ENCODE measurements at places on chromosomes 1 and 21.
A peak's percentile ranks its signal among the peaks of the same experiment; 100 is the strongest.

DNA sequence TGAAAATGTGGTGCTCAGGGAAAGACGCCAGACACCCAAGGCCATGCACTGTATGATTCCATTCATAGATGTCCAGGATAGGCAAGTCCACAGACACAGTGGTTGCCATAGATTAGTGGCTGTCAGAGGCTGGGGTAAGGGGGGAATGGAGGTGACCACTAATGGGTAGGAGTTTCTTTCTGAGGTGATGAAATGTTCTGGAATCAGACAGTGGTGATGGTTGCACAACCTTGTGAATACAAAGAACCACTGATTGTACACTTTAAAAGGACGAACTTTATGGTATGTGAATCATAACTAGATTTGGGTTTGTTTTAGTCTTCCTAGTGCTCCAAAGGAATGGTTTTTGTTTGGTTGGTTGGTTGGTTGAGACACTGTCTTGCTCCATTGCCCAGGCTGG is 51.7 kb downstream of the PRAMEF20 start:
- DNase-seq = no peak

DNA sequence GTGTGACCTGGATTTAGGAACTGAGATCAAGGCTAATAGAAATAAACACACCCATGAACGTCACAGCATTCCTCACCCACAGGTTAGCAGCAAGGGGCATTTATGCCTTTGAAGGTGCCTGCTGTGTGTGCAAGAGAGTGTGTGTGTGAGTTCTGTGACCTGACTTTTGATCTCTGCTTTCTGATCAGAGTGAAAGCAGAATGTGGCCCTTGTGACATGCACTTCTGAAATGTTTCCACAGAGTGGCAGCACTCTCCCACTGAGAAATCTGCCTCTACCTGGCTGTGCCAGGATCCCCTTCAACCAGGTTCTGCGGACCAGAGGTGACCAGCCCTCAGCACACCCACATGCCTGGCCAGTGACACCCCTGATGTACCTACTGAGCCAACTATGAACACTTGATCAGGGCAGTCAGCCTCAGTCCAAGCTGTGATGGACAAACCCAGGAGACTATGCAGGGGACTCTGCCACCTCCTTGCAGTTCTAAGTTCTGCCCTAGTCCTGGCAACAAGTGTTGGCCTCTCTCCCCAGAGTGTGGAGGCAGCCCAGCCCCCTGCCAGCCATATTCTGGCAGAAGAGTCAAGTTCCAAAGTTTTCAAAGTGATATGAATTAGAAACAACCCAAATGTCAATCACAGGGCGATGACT is 41.0 kb downstream of the RXRG start:
- no peak for DNase-seq

DNA sequence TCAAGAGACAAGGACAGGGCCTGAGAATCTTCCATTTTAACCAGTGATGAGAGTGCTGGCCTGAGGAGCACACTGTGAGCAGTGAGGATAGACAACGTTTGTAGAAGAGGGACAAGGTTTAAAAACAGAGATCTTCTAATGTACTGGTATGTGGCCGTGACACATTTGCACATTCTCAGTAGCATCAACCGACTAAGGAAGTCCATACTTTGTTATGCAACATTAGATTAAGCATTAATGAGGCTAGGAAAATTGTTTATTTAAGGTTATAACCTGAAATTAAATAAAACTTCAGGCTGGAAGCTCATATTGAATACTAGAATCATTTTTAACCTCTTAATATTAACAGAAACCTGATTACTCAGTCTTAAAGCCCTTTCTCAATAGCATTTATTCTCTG is 99.0 kb downstream of the SLC45A1 start:
- no peak for DNase-seq

DNA sequence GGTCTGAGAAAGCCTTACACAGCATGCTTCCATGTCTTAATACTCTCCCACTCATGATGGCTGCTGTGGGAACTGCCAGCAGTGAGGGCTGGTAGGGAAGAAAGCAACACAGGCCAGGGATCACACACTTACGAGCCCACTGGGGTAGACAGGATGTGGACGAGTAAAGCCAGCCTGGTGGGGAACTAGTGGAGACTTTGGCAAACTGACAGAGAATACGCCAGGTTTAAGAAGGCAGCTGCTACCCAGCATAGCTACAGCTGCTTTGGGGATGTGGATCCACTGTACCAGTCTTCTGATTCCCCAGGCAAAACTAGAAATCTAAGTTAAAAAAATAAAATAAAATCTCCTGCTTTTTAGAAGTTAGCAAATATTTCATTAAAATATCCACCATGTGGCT is 664.0 kb downstream of the SMYD3 start:
- DNase-seq = no peak

DNA sequence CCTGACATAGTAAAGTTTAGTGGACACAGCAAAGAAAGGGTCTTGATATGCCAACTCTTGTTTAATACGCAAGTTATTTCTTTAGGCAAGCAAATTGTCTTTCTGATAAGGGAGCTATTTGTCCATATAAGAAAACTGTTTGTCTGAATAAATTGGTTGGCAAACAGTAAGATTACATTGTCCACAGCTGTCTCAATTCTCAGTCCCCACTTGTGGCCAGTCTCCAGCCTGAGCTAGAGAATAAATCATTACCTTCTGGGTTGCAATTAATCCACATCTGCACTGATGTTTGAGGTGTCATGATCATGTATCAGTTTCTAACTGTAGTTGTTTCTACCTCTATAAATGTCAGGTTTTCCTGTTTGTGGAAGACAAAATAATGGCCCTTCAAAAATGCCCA is 60.0 kb upstream of the TNR start:
- DNase-seq = no peak

DNA sequence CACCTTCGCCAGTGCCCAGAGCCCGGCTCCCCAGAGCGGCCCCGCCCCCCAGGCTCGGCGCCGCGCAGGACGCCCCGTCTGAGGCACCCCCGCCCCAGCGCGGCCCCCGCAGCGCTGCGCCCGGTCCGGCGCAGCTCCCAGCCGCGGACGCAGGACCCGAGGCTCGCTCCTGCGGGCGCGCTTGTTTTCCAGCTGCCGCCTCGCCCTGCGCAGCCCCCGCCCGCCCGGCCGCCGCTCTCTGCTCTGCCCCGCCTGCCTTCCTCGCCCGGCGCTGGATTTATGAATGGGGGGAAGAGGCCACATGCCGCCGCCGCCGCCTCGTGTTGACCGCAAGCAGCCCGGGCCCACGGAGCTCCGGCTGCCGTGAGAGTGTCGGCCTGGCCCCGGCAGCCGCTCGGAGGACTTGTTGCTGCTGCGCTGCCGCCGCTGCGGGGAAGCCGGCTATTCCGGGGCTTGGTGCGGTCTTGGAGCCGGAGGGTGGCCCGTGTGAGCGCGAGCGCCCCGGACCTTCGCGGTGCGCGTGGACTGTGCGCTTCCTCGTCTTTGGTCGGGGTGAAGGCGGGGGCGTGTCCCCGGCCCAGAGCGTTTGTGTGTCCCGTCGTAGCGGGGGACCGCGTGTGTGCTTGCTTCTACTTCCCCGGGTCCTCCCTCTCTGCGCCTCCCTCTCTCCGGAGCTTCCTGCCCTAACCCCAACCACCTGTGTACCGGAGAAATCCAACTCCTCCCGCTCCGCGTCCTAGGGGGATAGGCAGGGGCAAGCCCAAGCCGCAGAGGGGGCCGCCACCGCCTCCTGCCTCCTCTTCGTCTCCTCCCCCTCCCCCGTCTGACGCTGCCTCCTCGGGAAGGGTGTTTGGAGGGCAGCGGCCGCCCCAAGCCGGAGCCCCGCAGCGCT is 736 bp downstream of the KCNC4 start:
- peak; percentile 47 for DNase-seq

DNA sequence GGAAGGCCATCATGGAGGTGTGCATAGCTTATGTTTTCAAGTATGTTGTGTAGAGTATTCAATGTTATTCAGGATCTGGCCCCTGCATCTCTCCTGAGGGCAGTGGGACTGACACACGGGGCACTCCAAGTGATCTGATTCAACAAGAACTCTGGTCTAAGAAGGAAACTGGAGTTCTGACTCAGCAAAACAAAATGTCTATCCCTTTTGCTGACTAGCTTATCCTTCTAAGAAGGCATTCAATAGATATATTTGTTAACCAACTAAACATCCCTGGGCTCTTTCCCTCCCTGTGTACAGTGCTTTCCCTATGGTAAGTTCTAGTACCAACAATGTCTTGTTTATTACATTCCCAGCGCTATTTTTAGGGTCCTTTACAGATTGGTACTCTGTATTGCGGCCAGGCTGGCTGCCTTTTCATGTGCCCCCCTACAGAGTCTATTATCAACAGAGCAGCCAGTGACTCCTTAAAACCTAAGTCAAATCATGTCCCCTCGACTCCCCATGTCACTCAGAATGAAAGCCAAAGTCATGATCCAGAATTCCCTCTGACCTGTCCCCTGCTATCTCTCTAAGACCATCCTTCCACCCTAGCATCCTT is 304.9 kb downstream of the KCNH1 start:
- no peak for DNase-seq

- no peak for DNase-seq
Observed at GRCh38 chr1:203183828-203184227, 2.7 kb downstream of the CHI3L1 start.

GRCh38 chr1:116497656-116498055 is 73.2 kb downstream of the CD58 start:
- DNase-seq = peak; percentile 83

All from MV-4-11 (cell line).